ENCODE measurements at places on chromosomes 3 and 15.

GRCh38 chr15:64092075-64092820, 1.4 kb downstream of the CIAO2A start:
- DNase-seq, result no peak

- no peak for DNase-seq
Observed at GRCh38 chr3:44241706-44242105, at the start of gene TOPAZ1. Gene TOPAZ1 (plus strand): TSS chr3:44241886. CDS start chr3:44242054, 168 bp downstream.

GRCh38 chr3:158539414-158540014, 31.5 kb upstream of the MLF1 start:
- DNase-seq, result no peak

DNA sequence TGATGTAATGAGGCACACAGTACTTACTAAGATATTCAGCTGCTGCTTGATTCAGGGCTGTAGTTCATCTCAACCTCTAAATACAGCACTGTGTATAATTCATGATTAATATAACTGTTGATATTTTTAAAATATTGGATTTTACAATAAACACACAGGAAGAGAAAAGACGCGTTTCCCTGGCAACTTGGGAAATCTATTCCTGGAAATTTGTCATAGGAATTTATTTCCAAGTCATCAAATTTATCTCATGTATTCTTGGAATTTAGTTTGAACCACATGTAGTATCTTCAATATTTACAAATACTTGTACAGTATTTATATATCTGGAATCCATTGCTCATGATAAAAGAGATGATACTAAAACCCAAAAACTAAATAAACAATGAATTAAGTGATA, 30.6 kb downstream of the EPHA3 start:
- no peak for DNase-seq

DNA sequence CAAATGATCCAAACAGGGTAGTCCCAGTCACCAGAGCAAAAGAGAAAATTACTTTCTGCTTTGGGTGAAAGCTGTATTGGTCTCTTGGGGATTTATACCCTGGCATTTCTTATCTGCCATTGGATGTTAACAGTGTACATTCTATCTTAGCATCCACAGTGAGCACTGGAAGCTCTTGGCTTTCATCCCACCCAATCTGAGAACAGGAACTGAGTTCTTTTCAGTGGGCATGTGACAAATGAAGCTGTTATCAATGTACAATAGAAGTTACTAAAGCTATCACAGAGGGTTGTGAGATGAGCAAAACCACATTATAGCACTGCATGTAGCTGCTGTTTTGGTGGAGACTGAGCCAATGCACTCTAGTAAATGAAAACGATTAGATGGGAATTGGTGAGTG, 300.7 kb downstream of the TUSC7 start:
- DNase-seq, result no peak

- no peak for DNase-seq
Observed at GRCh38 chr15:66723826-66724731, 22.0 kb downstream of the SMAD6 start.

DNA sequence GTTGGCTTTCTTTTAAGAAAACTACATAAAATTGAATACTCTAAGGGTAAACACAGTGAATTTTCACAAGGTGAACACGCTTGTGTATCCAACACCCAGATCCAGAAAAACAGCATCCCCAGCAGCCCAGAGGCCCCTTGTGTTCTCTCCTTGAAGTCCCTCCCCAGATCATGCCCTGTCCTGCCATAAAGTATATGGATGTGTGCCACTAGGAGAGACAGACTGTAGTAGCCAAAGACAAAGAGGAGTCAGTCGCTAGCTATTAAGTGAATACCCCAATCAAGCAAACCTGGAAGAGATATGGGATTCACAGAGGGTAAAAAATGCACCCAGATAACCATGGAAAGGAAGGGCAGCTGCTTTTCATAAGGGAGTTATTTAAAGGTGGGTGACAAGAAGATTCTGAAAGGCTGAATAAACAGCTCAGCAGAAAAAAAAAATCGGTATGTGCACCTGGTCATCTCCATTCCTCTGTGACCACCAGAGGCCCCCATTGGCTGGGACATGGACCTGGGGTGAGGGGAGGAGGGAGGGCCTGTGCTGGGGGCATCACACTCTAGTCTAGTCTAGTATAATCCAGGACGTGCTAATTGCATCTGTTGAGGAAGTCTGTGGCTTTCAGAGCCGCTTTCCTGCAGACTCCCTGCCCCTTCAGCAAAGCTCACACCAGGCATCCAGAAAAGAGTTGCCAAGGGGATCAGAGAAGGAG, 167.3 kb upstream of the NDN start:
- DNase-seq, result no peak

GRCh38 chr15:64982472-64982871, 7.2 kb downstream of the SPG21 start:
- DNase-seq, result no peak

- no peak for DNase-seq
Observed at GRCh38 chr3:159853506-159853864, 135.2 kb upstream of the IL12A start.

DNA sequence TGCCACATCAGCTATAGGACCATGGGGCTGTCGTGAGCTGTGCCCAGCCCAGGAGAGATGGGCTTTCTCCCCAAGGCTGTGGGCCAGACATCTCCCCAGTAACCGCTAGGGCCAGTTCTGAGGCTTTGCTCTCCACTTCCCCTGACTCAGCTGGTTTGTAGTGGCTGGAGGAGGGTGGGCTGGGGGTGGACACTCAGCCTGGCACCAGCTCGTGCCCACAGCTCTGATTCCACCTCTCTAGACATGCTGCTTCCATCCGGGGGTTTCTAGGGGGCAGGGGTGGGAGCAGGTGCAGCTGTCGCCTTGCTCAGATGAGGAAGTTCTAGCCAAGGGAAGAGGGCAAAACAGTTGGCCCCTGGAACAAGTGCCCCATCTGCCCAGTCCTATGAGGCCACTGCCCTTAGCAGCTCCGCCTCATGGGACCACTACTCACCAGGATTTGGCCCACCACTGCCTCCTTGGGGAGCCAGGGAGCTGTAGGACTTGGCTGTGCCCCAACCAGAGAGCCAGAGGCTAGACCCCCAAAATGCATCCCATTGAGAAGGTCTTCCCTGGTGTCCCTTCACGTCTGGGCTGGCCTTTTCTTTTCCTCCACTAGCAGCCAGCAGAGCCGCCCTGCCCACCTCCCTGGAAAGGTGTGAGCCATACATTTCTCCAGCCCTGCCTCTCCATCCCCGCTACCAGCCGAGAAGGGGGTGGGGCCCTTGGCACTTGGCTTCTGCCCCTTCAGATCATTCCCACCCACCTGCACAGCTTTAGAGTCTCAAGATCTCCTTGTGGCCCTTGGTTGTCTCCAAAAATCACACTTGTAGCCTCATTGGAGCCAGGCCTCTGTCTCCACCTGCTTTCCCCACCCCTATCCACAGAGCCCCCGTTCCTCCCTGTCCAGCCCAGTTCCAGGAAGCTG, 9.9 kb downstream of the GLYCTK start:
- DNase-seq, result no peak

DNA sequence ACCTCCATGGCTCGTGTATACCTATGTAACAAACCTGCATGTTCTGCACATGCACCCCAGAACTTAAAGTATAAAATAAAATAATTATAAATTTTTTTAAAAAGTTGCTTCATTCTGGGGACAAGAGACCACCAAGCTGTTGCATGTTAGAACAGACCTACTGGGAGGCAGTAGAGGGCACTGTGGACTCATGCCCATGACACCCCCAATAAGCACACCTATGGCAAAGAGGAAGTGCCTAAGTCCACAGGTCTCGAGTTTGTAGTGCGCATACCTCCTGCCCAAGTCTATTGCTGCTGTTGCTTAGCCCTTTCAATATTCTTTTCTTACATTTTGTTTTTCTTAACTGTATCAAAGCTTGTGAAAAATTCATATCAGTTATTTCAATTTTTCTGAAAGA, 267.9 kb upstream of the THBS1 start:
- DNase-seq, result no peak

DNA sequence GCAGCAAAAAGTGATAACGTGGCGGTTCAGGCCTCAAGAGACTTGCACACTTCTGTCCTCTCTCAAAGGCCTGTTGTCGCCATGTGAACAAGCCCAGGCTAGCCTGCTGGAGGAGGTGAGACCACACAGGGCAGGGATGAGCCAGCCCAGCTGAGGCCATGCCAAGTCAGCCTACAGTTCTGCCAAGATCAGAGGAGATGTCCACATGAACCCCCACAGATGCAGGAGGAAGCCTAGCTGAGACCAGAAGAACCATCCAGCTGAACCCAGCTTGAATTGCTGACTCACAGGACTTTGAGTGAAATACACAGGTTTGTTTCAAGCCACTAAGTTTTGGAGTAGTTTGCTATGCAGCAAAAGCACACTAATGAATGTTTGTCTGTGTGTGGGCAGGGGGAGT, 50.3 kb upstream of the SEC13 start:
- DNase-seq, result no peak

GRCh38 chr3:20079621-20080020, 39.4 kb downstream of the KAT2B start:
- DNase-seq, result no peak

DNA sequence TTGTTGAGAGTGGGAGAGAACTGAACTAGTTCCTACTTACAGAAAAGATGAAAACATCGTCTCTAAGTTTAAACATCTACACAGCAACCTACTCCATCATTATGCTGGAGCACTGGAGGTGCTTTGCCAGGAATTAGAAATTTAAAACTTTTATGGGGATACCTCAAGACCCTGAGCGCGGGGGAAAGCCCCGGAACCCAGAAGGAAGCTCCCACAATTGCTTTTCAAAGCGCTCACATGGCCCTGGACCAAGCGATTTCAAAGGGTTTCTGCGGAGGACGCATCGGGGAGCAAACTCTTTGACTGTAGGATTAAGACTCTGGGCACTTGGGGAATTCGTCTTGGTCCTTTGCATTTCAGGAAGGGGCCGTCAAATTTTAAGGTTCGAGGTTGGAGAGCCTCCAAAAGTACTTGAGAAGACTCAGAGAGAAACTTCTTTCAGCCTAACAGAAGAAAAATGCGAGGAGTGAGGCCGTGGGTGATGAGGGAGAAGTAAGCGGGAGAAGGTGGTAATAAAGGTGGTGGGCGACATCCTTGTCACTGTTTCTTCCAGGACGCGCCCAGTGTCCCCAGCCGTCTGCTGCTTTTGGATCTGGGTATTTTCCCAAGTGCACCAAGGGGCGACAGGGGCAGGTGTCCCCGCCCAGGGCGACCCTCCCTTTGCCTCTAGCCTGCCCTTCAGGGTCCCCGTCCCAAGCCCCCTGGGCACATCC, 591 bp downstream of the PROK2 start:
- no peak for DNase-seq

DNA sequence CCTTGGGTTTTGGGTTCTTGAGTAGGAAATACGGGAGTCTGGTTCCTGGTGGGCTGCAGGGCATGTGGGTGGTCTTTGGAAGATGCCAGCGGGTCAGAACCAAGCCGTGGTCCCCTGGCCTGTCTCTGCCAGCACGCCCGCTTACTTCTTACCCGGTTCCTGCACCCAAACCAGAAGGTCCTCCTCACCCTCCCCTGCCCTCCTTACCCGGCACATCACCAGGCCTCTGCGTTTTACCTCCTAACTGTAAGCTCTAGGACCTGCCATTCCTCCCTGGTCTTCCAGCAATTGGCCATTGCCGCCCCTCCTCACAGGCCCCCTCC, 184.0 kb downstream of the FEZF2 start:
- no peak for DNase-seq

GRCh38 chr3:123758081-123758564, 126.0 kb downstream of the MYLK start:
- DNase-seq, result no peak

DNA sequence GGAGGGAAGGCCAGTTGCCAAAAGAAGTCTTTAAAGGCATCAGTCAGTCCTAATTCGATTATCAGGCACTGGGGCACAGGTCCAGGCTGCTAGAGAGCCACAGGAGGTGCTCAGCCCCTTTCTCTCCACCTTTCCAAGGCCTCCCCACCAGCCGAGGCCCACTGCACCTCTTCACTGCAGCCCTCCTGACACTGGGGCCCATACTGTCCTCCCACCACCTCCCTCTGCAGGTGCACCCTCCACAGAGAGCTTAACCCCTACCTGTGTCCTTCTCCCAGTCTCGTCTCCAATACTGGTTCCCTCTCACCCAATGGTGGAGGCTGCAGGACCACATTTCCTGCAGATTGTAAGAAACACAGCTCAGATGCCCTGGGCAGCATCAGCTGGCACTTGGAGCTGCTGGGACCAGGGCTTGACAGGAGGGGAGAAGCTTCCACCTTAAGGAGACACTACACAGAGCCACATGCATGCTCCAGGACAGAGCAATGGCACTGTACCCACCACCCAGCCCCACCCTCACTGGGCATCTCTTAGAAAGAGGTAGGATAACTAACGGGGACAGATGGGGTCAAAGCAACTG, 81.6 kb upstream of the PRR20G start:
- DNase-seq, result no peak

- no peak for DNase-seq
Observed at GRCh38 chr3:193782747-193783146, 189.7 kb downstream of the OPA1 start.

- DNase-seq, result no peak
Observed at GRCh38 chr3:141278196-141279076, 46.8 kb downstream of the PXYLP1 start.

DNA sequence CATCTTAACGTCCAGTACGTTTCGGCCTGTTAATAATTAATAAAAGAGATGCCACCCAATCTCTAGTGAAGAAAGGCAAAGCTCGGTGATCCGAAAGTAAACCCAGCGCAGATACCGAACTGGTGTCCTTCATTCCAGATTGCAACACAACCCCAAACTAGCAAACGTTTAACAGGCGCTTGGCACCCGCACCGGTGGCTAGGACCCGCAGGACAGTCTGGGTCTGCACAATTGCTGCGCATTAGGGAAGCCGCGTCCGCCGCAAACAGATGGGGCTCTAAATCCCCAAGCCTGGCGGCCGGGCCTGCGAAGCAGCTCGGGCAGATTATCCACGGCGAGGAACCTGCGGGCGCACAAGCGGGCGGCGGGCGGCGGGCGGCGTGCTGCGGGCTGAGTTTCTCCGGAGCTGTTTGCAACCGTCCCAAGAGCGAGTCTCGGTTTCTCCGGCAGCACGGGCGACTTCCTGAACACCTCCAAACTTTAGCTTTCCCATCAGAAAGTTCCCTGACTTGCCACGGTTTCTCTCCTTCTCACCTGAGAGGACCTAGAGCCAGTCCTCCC, 112.1 kb upstream of the ICE2 start:
- peak; percentile 80 for DNase-seq

All from glutamatergic neuron (in vitro differentiated cells).